Left colon (tissue), 2 donors: ENCODE measurements at places on chromosomes 2 and 18.

- no peak for DNase-seq
Measured at GRCh38 chr2:10954856-10955818, 43.4 kb downstream of the KCNF1 start.

- DNase-seq: no peak
Measured at GRCh38 chr2:136149011-136149410, 31.1 kb upstream of the CXCR4 start.

- DNase-seq: no peak
Measured at GRCh38 chr2:135820003-135820618, 16.9 kb downstream of the LCT start.

- DNase-seq: peak; percentile 49
Measured at GRCh38 chr2:176455816-176456291, 186.6 kb downstream of the MTX2 start.

GRCh38 chr2:112646102-112646719 lies 472 bp downstream of the SLC20A1 start:
- DNase-seq: no peak

GRCh38 chr18:60568220-60568619 lies 195.6 kb upstream of the MC4R start:
- DNase-seq: no peak

GRCh38 chr18:3262234-3263131 lies 550 bp downstream of the MYL12B start:
- DNase-seq: peak; percentile 45

DNA sequence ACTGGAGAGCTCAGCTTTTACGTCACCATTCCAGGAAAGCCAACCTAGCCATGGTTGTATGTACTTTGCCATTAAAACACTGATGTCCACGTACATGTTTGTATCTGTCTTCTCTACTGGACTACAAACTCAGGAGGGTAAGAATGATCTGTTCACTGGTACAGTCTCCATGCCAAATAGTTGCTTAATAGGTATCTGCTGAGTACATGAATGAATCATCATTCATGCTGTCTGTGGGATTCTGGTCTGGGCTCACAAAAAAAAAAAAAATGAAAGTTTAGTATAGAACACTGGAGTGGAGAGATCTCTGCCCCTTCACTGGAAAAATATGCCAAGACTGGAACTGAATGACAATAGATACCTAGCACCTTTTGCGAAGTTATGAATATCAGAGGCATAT lies 102.6 kb upstream of the ITGA4 start:
- no peak for DNase-seq

DNA sequence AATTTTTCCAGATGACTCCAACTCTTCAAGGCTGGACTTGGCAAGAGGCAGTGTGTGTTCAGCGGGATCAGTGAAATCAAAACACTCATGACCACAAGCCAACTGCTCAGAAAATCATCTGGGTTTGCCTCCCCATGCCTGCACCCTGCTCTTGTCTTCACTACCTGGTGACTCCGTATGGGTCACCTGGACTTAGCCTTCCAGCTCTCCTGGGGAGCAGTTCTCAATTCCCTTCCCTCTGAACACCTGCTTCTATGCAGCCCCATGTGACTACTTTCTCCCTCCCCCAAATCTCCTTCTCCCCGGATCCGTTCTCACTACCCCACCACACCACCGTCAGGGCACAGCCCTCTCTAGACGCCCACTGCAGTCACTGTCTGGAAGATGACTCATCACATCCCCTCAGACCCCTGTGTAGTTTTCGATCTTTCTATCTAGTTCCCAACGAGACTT lies 130.2 kb upstream of the ID2 start:
- DNase-seq: peak; percentile 12

GRCh38 chr2:238950551-238950950 lies 102.7 kb downstream of the TWIST2 start:
- no peak for DNase-seq

DNA sequence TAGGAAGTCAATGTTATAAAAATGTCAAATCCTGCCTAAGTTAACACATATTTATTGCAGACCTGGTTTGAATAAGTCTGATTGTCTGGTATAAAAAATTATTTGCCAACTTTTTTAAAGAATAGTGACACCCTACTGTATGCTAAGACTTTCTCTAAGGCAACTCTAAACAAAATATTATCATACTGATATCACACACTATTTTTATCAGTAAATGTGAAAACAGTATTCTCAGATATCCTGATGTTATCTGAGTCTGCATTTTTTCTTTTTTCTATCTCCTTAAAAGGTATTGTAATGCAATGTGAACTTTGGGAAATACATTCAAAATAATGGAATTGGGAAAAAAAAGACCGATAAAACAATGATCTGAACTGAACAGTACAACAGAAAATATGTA lies 127.1 kb downstream of the DOCK10 start:
- no peak for DNase-seq

GRCh38 chr18:72544092-72544886 lies at the start of gene CBLN2:
Gene CBLN2 (minus strand): TSS chr18:72544342. CDS start chr18:72542160, 2,182 bp downstream.
- DNase-seq: no peak

DNA sequence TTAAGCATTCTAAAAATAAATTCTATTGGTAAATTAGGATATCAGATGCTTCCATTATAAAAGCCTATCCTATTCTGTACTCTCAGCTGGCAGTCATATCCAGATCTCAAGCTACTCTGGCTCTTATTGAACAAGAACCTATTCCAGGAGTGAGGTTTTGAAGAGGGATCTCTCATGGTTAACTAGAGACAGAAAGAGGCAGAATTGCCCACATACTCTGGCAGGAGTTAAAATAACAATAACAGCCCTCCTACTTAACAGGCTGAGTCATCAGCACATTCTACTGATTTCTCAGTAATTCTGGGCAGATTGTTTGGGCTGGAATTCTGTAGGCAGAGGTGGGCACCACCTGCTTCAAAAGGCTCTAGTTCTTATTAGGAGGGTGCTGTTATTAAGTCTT lies 142.0 kb upstream of the UNC80 start:
- no peak for DNase-seq

DNA sequence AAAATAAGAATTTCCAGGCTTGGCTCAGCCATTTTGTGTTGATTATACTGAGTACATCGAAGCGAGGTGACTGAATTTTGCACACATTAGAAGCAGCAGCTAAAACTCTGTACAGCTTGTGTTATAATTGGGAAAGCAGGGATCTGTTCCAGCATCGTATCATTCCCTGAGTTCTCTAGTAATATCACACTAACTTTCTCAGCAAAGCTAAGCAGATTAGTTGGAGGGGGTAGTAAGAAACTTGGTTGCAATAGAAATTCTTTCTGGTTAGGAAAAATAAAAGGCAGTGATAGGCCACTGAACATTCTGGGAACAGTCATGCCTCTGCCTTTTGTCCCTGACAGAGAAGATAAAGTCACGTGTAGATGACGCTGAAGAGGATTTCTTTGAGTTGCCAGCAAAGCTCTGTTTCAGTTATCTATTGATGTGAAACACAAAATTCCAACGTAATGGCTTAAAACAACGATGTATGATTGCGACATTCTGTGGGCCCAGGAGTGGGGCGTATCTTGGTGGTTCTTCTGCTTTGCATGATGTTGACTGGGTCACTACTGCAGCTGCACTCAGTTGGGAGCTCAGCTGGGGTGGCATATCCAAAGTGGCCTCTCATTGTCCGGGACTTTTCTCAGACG lies 202.1 kb upstream of the MEX3C start:
- DNase-seq: no peak

DNA sequence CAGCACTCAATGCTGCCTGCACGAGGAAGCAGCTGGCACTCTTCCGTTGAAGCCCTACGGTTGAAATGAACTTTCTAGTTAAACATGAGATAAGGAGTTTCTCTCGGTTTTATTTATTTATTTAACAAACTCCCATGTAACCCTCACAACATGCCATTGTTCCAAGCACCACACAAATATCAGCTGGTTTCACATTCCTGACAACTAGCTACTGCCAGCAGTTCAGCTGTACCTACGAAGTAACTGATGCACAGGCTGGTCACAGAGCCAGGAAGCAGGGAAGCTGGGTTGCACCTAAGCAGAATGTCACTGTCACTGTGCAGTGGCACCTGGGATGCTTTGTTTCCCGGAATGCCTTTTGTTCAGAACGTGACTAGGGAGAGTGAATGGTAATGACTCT lies 18.1 kb downstream of the TIMM21 start:
- no peak for DNase-seq

- DNase-seq: no peak
Measured at GRCh38 chr2:84676295-84676694, 160.0 kb downstream of the DNAH6 start.

DNA sequence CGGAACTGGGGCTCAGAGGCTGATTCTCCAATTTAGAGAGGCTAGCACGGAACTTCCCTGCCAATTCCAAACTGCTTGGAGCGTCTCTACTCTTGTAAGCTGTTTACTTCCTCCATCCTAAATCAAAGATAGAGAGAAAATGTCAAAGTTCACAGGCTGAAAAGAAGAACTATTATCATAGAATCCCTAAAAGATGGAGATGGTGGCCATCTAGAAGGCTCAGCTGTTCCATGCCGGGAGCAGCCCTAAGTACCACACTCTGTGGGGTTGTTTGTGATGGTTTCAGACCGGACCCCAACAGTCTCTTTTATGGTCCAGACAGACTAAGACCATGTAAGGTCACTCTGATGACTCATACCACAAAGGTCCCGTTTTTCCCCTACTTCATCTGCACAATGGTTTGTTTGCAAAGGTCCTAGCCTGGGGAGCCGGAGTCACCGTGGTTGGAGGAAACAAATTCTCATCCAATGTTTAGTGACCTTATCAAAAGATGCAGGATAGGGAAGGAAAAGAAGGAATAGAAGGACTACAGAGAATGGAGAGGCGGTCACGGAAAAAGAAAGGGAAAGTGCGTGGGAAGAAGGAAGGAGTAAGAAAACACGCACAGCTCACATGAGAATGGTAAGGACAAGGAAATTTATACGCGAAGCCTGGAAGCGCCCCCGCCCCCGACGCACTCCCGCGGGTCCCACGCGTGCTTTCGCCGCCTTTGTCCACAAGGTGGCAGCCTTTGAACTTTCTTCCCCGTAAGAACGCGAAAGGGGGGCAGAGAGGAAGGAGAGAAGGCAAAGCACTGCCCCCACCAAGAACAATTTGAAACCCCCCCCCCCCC lies 453 bp upstream of the ANTXR1 start:
- DNase-seq: peak; percentile 49

- DNase-seq: no peak
Measured at GRCh38 chr2:37610638-37611289, 60.7 kb downstream of the CDC42EP3 start.

GRCh38 chr18:39325973-39326372 lies 1760.4 kb upstream of the CELF4 start:
- DNase-seq: no peak

DNA sequence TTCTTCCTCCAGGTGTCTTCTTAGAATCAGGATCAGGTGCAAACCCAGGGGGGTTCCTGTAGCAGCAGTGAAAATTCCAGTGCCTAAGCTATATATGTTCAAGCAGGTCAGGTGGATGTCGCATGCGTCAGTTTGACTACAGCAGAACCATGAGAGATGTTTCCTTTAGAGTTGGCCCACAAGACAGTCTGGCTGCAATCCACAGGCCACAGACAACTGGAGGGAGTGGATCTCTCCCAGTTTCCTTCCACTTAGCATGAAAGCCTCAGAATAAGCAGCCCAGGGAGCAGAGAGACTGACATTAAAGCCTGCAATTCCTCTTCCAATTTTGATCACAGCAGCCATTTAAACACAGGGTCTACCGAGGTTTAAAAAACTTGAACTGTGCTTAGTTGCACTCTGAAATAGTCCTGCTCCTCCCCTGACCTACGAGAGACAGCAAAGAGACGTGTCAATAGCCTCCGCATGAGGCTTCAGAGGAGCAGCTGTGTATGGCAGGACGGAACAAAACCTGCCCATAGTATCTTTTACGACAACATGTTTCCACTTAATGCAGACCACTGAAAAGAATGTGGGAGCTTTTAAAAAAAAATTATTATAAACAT lies 988 bp upstream of the KCNE4 start:
- DNase-seq: no peak

DNA sequence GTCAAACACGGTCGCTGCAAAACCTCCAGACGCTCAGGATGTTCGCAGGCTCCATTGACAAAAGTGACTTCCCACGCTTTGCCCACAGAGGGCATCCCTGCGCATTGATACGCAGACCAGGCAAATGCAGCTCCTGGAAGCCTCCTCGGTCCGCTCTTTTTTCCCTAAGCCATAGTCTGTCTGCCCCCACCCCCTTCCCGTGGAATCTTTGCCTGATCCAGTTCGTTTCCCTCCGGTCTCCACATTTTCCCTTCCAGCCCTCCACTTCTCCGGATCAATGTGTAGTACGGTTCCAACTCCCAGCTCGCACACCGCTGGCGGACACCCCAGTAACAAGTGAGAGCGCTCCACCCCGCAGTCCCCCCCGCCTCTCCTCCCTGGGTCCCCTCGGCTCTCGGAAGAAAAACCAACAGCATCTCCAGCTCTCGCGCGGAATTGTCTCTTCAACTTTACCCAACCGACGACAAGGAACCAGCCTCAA lies at the start of gene DCC:
DCC (plus strand) TSS at position 307 of the 481 bp plus-strand sequence. CDS start 591 bp downstream, outside the sequence.
- DNase-seq: no peak

DNA sequence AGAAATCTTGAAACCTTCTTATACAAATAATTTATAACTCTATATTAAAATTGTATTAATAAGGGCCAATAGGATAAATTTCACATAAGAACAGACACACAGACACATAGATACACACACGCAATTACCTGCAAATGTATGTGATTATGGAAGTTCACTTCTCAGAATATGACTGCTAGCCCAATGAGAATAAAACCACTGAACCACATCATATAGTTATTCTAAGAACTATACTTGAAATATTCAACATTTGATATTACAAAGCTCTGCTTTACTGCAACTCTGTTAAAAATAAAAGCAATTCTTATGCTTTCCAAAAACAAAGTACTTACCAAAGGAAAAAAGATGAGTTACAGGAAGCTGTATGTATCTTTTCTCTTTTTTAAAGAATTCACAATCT lies 51.1 kb downstream of the PGAP1 start:
- DNase-seq: no peak

DNA sequence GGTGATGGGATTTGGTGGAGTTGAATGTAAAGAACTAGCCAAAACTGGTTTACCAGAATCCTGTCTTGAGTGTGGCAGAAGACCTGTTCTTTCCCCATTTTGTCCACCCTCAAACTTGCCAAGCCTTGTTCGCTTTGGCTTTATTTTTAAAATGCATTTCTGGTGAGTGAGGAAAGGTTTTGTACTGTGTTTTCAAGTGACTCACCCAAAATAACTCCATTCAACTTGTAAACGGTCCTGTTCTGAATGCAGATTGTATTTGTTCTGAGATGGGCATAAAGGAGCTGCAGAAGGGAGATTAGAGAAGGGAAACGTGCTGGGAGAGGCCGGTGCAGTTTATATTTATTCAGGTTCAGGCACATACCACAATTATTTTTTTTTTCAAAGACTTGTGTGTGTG lies 5.3 kb upstream of the ITPRID2 start:
- no peak for DNase-seq

- DNase-seq: no peak
Measured at GRCh38 chr2:13227578-13227977, 510.8 kb downstream of the TRIB2 start.

GRCh38 chr2:9538000-9538507 lies 17.6 kb downstream of the ADAM17 start:
- no peak for DNase-seq

DNA sequence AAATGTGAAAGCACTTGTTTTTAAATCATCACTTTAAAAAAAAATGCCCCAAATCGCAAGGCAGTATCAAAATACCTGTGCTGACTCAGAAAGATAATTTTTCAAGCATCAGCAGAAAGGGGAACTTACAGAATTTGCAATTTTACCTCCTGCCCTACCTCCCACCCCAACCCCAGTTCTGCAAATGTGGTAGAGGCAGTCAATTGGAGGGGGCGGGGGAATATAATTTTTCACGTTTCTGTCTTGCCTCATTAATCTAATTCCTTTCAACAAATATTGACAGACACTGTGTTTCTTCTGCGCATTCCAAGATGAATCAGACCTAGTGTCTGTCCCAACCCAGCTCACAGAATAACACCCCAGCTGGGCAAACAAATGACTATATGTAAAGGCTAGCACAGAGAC lies 76.8 kb downstream of the ALPK2 start:
- DNase-seq: no peak
